ENCODE measurements at places on chromosomes 5 and 9.

- DNase-seq: no peak
Observed at GRCh38 chr5:135208555-135208902, 174.5 kb upstream of the PITX1 start.

- DNase-seq: no peak
Observed at GRCh38 chr9:121275781-121276658, 8.1 kb downstream of the GSN start.

- DNase-seq: no peak
Observed at GRCh38 chr9:32326146-32326545, 58.3 kb upstream of the ACO1 start.

GRCh38 chr9:107242073-107243030 is 40.7 kb upstream of the RAD23B start:
- DNase-seq: no peak

GRCh38 chr9:130297371-130297770 is 31.8 kb downstream of the HMCN2 start:
- DNase-seq: no peak

- no peak for DNase-seq
Observed at GRCh38 chr9:99140685-99141314, 35.9 kb downstream of the TGFBR1 start.

DNA sequence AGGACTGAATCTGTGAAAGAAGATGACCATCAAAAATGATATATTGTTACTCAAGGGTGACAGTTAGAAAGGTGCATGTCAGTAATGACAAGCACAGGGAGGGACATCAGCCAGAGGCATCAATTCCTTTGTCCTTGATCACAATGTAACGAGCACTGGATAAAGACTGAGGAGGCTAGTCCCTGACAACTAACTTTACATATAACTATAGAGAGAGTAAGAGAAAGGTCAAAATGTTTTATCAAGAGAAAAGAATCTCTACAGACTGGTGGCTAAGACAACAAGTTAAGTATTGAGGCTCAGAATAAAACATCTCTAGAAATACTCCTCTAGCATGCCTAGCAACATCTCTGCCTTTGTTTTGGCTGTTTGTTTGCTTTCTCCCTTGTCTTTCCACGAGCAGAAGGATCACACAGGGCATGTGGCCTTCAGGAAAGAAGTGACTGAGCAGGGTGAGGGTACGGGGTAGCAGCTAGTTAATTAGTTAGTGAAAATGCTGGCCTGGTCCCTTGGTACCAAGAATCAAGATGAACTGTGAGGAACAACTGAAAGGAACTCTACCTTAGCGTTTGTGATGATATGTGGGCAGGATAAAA is 724.1 kb upstream of the MEF2C start:
- no peak for DNase-seq

DNA sequence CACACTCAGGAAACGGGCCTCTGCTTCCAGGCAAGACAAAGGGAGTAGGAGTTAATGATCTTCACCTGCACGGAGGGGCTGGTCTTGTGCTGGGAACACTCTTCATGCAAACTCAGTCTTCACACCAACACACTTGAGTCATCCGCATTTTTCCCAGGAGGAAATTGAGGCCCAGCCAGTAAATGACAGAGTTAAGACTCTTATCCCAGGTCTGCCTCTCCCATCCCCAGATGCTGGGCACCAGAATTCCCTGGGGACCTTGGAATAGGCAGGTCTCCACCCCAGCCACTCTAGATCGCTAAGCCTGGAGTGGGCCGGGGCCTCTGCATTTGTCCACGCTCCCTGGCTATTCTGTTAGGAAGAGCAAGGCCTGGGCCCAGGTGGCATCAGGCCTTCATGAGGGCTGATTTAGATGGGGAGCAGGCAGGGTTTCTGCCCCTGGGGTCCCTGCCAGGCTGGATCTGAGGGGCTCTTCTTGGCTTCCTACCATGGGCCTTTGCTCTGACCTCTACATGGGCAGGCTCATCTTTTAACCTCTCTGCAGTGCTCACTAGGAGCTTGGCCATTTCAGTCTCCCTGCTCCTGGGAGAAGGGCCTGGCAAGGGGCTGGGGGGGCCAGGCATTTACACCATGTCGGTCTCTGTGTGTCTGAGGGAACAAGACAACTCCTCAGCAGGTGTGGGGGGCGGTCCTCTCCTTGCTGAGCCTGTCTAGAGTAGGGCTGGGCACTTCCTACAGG is 77.3 kb downstream of the AMBP start:
- no peak for DNase-seq

DNA sequence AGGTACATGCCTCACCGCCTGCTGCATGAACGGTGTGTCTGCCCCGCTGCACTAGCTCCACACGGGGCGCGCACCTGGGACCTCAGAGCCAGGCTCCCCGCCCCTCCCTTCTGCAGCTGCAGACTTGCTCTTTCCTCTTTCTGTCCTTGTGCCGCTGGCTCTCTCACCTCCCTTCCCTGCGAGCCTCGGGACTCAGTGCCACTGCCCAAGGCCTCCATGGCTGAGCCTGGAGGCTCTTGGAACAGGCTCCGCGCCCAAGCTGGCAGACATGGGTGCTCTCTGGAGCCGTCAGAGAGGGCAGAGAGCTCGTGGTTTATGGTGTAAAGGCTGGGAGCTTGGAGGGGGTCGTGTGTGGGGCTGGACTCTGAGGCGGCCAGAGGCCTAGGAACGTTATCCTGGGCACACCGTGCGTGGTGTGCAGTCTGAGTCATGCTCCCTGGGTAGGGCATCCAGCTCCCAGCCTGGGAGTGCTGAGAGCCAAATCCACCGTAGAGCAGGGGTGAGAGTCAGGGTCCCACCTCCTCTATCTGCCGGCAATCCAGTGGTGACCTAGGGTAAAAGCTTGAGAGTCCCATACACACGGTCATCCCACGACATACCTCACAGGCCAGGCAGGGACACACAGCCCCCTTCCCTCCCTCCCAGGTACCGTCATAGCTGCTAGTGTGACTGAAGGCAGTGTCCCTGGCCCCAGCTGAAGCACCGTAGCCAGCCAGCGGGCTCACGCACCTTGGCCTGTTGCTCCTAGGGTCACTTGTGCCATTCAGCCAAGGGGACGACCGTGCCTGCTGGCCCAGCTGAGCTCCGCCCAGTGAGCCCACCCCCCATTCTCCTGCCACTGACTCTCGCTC is 22.4 kb downstream of the GOLGA2 start:
- no peak for DNase-seq

Data from HL-60 (cell line).